ENCODE measurements at places on chromosomes 2 and 18.

- DNase-seq: no peak
Observed at GRCh38 chr2:64376926-64377325, 77.0 kb upstream of the LGALSL start.

DNA sequence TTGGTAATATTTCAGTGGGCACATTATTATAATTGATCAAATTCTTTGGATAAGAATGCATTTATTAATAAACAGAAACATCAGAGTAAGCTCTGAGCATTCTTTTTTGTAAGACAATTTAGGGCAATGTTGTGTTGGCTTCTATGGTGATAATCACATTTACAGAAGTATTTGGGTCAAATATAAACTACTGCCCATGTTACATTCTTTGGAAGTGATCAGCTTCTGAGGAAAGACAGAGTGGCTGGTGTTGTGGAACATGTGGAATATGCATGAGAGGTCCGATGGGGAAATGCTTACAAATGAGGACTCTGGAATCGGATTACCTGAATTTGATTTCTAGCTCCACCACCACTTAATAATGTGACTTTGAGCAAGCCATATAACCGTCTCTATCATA, 19.4 kb downstream of the SERPINB13 start:
- no peak for DNase-seq

- DNase-seq: no peak
Observed at GRCh38 chr2:28163028-28163427, 229.6 kb upstream of the FOSL2 start.

DNA sequence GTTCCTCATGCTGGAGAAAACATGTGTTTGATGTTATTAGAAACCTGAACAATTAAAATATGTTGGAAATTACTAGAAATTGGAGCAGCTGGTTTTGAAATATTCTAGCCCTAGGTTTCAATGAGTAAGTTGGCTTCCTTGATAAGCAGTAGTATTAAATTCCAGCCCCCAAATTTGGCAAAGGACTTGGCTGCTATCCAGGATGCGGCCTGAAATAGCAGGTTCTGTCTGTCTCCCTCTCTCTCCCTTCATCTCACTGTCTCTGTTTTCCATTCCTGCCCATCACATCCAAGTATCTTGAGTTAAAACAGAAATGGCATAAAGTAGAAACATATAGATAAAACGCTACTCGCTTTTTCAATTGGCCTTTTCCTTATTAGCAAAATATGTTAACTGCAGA, 20.9 kb upstream of the GPR45 start:
- DNase-seq: no peak

DNA sequence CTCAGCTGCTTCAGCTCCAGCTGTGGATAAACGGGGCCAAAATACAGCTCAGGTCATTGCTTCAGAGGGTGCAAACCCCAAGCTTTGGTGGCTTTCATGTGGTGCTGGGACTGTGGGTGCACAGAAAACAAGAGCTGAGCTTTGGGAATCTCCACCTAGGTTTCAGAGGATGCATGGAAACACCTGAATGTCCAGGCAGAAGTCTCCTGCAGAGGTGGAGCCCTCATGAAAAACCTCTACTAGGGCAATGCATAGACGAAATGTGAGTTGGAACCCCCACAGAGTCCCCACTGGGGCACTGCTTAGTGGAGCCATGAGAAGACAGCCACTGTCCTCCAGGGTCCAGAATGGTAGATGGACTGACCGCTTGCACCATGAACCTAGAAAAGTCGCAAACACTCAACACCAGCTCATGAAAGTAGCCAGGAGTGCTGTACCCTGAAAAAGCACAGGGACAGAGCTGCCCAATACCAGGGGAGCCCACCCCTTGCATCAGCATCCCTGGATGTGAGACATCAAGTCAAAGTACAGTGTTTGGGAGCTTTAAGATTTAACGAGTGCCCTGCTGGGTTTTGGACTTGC, 147.9 kb upstream of the SOX11 start:
- no peak for DNase-seq

- DNase-seq: no peak
Observed at GRCh38 chr2:169525434-169525833, 15.9 kb downstream of the KLHL41 start.

GRCh38 chr2:237650455-237650850, 23.1 kb downstream of the LRRFIP1 start:
- no peak for DNase-seq

DNA sequence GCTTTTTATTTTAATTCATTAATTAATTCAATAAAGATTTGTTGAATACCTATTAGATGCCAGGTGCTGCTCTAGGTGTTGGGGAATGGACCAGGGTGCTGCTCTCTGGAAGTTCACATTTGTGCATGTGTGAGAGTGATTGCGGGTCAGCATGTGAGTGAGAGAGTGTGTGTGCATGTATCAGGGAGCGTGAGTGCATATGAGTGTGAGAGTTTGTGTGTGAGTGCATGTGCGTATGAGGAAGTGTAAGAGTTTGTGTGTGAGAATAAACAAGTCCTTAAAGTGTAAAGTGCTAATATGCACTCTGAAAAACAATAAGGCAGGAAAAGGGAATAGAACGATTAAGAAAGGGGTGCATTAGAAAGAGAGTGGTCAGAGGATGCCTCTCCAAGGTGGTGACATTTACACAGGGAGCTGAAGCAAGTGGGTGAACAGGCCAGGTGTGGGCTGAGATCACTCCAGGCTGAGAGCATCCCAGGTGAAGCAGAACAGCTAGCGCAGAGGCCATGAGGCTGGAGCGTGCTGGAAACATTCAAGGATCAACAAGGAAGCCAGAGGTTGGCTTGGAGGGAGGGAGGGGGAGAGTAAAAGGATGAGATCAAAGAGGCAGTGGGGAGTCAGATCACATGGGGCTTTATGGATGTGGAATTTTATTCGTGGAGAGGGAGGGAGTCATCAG, 50.5 kb upstream of the SLC1A4 start:
- no peak for DNase-seq

DNA sequence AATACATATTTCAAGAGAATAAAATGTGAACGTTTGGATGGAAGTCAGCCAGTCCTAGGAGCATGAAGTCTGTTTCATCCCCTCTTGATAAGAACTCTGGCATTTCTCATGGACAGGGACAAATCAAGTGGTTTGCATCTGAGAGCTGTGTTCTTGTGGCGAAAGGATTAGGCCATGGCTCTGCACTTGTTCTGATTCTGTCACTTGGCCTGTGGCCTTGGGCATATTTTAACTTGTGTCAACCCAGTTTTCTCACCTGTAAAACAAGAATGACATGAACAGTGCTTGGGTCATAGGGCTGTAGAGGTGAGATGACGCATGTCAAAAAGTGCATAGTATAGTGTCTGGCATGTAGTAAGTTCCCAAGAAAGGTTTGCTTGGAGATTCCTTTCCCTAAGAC, 125.8 kb downstream of the MGAT5 start:
- no peak for DNase-seq

DNA sequence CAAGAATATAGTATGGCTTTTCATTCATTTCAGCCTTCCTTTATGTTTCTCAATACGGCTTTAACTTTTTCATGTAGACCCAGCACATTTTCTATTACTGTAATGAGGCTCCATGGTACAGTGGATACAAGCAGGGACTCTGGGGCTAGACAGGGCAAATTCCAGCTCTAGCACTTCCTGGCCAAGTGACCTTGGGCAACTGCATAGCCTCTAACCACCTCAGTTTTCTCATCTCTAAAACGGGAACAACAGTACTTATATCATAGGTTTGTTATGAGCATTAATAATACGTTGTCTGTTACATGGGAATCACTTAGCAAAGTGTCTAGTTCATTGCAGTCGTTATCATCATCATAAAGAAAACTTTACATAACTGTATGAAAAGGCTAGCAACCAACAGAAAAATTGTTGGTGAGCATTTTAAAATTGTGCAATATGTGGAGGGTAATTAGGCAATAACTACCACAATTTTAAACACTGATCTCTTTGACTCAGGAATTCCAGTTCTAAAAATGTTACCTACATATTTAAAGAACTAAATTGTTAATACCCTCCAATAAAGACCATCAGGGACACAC, 13.7 kb upstream of the RMDN2 start:
- no peak for DNase-seq

GRCh38 chr18:22936515-22936914, 3.4 kb downstream of the RBBP8 start:
- DNase-seq: no peak

DNA sequence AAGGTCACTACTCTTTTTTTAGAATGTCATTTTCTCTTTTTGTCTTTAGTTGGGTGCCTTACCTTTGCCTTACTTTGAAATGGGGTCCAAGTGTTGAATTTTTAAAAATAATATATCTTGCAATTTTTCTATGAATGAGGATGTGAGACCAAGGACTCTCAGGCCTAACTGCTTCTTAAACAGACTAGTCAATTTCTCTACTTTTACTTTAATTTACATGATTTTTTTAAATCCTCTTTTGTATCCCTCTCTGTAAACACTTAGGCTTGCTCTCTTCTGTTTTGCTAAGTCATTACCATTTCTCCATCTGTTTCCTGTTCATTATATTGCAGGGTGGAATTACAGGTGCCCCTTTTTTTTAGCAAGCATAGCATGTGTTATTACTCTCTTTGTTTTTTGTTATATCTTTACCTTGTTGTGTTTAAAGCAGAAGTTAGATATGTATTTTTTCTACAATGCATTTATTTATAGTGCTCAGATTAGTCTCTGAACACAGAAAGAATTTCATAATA, 261.8 kb downstream of the SPAG16 start:
- DNase-seq: no peak

DNA sequence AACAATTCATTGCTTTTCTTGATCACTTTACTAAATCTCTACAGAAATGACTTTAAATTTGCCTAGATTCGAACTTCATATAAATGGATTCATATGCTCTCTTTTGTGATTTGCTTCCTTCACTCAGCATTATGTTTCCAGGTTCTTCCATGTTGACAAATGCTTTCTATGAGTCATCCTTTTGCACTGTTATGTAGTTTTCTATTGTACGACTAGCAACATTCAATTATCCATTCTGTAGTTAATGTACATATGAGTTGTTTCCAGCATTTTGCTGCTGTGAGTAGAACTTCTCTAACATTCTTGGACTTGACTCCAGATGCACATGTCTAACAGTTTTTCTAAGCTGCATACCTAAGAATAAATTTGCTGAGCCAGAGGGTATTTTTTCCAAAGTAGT, 66.5 kb upstream of the NEUROD1 start:
- DNase-seq: no peak

DNA sequence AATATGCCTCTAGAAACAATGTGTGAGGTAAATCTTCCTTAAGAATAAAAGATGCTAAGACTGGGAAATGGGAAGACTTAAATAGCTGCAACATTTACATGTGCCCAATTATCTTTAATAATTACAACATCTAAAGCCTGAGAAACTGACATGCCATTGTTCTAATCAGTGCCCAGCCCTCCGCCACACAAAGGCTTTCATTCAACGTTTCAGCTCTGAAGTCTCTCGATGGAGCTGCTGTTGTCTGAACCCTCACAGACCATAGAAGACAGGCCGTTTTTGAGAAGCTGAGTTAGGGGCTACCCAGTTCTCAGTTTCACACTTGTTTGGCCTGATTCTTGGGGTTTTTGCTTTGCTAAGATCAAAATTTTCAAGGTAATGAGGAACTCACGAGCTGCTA, 315.4 kb upstream of the CHST9 start:
- no peak for DNase-seq

GRCh38 chr18:76982038-76982437, 150.5 kb downstream of the MBP start:
- DNase-seq: no peak

DNA sequence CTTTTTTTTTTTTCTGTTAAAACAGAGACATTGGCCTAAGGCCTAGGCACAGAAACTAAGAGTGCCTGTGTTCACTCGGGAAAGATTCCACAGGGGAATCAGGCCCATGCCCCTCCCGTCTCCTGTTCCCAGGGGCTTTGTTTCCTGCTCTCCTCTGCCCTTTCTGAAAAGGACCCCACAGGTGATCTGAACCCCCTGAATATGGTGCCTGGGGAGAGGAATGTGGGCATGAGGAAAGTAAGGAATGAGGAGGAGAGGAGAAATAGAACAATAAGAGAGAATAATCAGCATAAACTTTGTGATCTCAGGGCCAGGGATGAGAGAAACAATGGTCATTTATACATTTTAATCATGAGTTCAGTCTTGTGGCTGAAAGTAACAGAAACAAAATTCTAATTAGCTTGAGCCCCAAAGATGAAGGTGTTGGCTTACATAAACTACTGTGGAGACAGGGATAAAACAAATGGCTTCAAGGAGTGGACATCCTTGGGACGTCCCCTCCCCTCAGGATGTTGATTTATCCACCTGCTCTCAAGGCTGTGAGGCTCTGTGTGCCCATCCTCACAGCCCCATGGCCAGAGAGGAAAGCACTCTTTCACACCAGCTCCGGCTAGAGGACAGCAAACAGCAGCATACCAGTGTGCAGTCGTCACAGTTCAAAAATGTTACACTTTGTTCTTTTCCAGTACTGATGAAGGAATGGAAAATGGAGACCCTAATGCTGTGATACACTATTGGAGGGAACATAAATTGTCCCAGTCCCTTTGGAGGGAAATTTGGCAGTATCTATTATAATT, 46.4 kb upstream of the MRPL33 start:
- DNase-seq: no peak

GRCh38 chr2:101818531-101819451, 121.3 kb downstream of the MAP4K4 start:
- DNase-seq: no peak

- no peak for DNase-seq
Observed at GRCh38 chr2:108787216-108787541, 608 bp downstream of the CCDC138 start.

- peak; percentile 19 for DNase-seq
Observed at GRCh38 chr2:48530033-48530811, at the start of gene STON1. Gene STON1, plus strand, starts transcription at chr2:48530154. Its CDS starts 50,480 bp downstream, at chr2:48580634.

DNA sequence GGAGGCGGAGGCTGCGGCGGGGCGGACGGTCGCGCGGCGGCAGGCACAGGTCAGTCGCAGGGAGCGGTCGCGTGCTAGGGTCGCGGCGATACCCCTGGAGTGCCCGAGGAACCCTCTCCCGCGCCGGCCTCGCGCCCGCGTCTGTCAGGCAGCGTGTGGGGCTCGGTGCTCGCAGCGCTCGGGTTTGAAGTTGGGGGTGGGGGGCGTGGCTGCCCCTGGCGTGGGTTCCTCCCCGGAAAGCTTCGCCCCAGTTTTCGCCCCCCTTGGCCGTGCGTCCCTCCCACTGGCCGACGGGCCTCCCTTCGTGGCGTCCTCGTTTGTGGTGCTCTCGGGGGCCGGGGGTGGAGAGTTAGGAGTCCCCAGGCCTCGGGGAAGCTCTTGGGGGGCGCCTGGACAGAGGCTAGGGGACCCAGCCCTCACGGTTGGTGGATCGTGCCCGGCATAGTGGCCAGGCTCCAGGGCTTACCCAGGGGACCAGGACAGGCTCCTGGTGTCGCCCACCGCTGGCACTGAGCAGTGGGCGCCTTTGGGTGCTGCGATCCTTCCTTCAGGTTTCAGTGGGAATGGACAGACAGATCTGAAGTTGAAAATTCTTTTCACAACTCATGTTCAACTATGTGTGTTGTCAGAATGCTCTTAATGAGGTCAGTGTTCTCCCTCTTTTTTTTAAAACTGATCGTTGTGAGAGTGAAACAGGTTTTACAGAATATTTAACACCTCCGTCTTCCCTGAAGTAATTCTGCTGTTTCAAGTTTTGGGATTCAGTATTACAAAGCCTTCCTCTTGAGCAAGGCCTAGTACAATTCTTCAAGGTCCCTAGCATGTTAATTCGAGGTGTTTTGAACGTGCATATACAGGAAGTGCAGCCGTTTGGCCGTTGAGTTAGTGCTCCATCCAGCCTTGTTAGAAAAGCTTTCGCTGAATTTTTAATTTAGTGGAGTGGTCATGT, 604 bp downstream of the RALBP1 start:
- peak; percentile 12 for DNase-seq

GRCh38 chr18:50334546-50335152, 40.2 kb upstream of the SKA1 start:
- DNase-seq: no peak

- no peak for DNase-seq
Observed at GRCh38 chr2:97796465-97797126, 83.2 kb downstream of the ZAP70 start.

Measured in CD4-positive, alpha-beta T cell treated with Interleukin-15 for 4 hours (primary cell).